Activated naive CD8-positive, alpha-beta T cell treated with anti-CD3 and anti-CD28 coated beads, Interleukin-2, amount 10 ng/mL, durations not matched to agents 7 days and 5 days (primary cell): ENCODE measurements at places on chromosomes 16 and 17. TPM values are rescaled to one million over a fixed set of nuclear protein-coding genes. Genes with fewer than 3 reads are reported as not detected.

- H3K4me3 ChIP-seq: no peak overlapping the region
- DNase-seq: no peak
- no peak overlapping the region for H3K27ac ChIP-seq
Measured at GRCh38 chr17:70848785-70849184, 679.5 kb downstream of the KCNJ2 start.

DNA sequence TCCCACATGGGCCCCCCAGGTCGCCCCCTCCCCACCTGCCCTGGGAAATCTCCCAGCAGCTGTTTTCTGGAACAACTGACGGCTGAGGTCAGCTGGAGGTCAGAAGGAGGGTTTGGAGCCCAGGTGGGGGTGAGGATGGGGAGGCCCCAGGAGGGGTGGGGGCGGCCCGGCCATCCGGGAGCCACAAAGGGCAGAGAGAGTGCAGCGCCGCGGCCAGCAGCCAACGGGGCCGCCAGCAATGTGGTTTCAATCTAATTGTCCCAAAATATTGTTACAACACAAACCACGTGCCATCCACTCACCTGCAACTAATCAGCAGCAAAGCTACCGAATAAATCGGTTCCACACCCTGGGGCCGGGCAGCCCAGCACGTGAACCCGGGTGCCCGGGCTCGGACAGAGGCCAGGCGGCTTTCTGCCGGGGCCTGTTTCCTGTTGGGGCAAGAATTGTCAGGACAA is 28.3 kb upstream of the SLC38A10 start:
- no peak overlapping the region for H3K27ac ChIP-seq
- no peaks in the 10 kb centered on the region for H3K36me3 ChIP-seq
- DNase-seq: no peak
- H3K4me1 ChIP-seq: no peaks in the 10 kb centered on the region
- H3K27me3 ChIP-seq: peaks cover 3% of the 10 kb centered on the region

GRCh38 chr17:72743037-72743467 is 349.4 kb downstream of the SLC39A11 start:
- no peaks in the 10 kb centered on the region for H3K36me3 ChIP-seq
- H3K4me3 ChIP-seq: no peak overlapping the region
- H3K27ac ChIP-seq: no peak overlapping the region
- no peak for DNase-seq

GRCh38 chr17:55545806-55546205 is 34.6 kb upstream of the SMIM36 start:
- no peak overlapping the region for H3K4me3 ChIP-seq
- no peak overlapping the region for H3K27ac ChIP-seq
- no peaks in the 10 kb centered on the region for H3K4me1 ChIP-seq
- H3K27me3 ChIP-seq: peaks cover 8% of the 10 kb centered on the region
- H3K36me3 ChIP-seq: no peaks in the 10 kb centered on the region

GRCh38 chr17:63641692-63642448 is 19.7 kb downstream of the MAP3K3 start:
- H3K27ac ChIP-seq: no peak overlapping the region
- H3K27me3 ChIP-seq: no peaks in the 10 kb centered on the region
- H3K4me3 ChIP-seq: no peak overlapping the region
- H3K36me3 ChIP-seq: peaks cover 6% of the 10 kb centered on the region
- no peak for DNase-seq

- no peak overlapping the region for H3K27ac ChIP-seq
- H3K27me3 ChIP-seq: no peaks in the 10 kb centered on the region
- DNase-seq: no peak
- no peak overlapping the region for H3K4me3 ChIP-seq
Measured at GRCh38 chr16:20336955-20337354, 9.6 kb upstream of the GP2 start.

Gene SCARF1
- total RNA-seq: 6.0 TPM

Gene SLC52A1
- 1.4 TPM for total RNA-seq

Gene ALDOA
- 1,486 TPM for total RNA-seq

Gene NPIPB6
- 2.4 TPM for total RNA-seq

- DNase-seq: no peak
- no peaks in the 10 kb centered on the region for H3K27me3 ChIP-seq
- H3K36me3 ChIP-seq: no peaks in the 10 kb centered on the region
- H3K4me1 ChIP-seq: no peaks in the 10 kb centered on the region
- H3K4me3 ChIP-seq: no peak overlapping the region
Measured at GRCh38 chr17:11900041-11900476, 97.2 kb downstream of the ZNF18 start.

DNA sequence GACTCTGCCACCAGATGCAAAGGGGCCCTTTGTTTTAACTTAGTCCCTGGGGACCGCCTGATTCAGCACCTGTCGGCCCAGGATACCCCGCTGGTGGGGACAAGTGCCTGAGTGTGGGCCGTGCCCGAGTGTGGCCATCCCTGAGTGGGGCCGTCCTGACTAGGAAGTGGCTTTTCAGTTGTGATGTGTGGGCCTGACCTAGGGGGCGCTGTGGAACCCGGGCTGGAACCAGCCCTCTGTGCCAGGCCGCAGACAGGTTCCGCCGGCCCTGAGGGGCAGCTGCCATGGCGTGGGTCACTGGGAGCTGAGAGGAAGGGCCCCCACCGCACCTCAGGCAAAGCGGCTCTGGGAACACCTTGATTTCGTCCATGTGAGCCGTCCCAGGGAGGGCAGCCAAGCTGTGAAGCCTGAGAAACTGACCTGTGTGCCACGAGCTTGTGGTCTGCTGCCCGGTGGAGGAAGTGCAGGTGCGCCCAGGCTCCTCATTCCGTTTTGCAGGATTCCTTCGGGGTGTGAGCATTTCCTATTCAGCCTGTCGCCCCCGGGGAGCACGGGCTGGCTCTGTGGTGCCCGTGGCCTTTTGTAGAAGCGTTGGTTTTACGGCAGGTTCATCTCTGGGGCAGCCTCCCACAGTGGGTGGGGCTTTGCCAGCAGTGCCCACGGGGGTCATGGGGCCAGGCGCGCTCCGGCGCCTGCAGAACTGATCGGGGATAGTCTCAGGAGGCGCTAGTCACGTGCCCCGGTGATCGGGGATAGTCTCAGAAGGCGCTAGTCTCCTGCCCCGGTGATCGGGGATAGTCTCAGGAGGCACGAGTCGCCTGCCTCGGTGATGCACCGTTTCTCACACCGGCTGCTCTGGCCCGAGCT is 5.3 kb downstream of the RPL13 start:
- DNase-seq: peak; percentile 75
- H3K4me3 ChIP-seq: peak overlapping the region; percentile 52
- peaks cover 39% of the 10 kb centered on the region for H3K4me1 ChIP-seq
- peaks cover 27% of the 10 kb centered on the region for H3K36me3 ChIP-seq
- H3K27me3 ChIP-seq: no peaks in the 10 kb centered on the region
- no peak overlapping the region for H3K27ac ChIP-seq

DNA sequence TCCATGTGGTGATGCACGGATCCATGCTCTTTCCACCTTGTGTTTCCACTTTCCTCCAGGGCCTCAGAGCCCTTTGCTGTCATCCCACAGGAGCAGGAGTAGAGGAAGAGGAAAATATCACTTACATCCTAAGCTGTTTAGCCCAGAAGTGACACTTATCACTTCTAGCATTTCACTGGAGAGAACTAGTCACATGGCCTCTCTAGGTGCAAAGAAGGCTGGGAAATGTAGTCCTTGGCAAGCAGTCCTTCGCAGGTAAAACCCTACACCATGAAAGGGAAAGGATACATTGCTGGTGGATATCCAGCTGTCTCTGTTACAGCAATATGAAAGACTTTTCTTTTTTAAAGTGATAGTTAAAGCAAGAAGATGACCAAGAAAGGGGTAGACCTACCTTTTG is 185.9 kb downstream of the RGS9 start:
- DNase-seq: no peak
- no peaks in the 10 kb centered on the region for H3K36me3 ChIP-seq
- no peak overlapping the region for H3K4me3 ChIP-seq
- H3K4me1 ChIP-seq: peaks cover 3% of the 10 kb centered on the region
- no peaks in the 10 kb centered on the region for H3K27me3 ChIP-seq

Gene RBFOX1
- total RNA-seq: not detected

DNA sequence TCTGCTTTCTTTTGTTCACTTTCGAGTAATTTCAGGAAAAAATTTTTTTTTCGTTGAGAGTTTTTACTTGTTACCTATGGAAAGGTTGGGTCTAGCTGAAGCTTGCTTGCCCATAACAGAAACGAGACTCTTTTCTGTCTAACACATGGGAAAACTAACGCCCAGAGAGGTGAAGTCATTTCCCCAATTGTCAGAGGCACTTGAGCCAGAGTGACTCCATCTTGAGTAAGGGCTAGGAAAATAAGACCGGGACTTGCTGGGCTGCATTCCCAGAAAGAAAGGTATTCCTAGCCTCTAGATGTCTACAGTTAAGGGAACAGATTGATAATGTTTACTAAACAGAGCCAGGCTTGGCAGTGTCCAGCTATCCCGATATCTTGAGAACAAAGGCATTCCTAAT is 26.8 kb downstream of the PRKCB start:
- peaks cover 64% of the 10 kb centered on the region for H3K4me1 ChIP-seq
- no peak overlapping the region for H3K27ac ChIP-seq
- DNase-seq: no peak
- peak overlapping the region; percentile 14 for H3K4me3 ChIP-seq

- no peaks in the 10 kb centered on the region for H3K36me3 ChIP-seq
- no peak overlapping the region for H3K4me3 ChIP-seq
- no peak for DNase-seq
- H3K27me3 ChIP-seq: peaks cover 23% of the 10 kb centered on the region
- no peak overlapping the region for H3K27ac ChIP-seq
Measured at GRCh38 chr16:84675423-84675822, 24.4 kb upstream of the USP10 start.

Gene WFIKKN1
- 0.60 TPM for total RNA-seq

DNA sequence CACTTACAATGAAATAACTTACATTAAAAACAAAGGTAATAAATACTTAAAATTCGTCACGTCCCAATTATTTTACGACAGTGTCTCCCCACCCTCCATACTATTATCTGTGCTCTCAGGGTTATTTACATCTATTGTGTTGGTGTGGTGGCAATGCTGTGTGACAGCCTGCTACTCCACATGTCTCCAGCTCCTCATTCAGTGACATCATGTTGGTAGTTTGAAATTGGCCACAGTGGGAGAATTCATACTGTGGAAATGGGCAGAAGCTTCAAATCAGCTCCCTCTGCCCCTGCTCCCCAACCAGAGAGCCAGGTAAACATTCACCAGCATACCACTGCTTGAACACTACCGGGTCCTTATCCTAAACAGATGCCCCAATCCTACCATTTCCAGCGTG is 6.3 kb downstream of the TNS4 start:
- no peak overlapping the region for H3K4me3 ChIP-seq
- peaks cover 13% of the 10 kb centered on the region for H3K4me1 ChIP-seq
- peaks cover 2% of the 10 kb centered on the region for H3K36me3 ChIP-seq
- H3K27ac ChIP-seq: no peak overlapping the region
- DNase-seq: no peak
- H3K27me3 ChIP-seq: peaks cover 2% of the 10 kb centered on the region

Gene ARHGAP27
- total RNA-seq: 99.8 TPM

- DNase-seq: no peak
- H3K4me1 ChIP-seq: no peaks in the 10 kb centered on the region
- H3K27me3 ChIP-seq: peaks cover 32% of the 10 kb centered on the region
- no peak overlapping the region for H3K27ac ChIP-seq
- H3K36me3 ChIP-seq: no peaks in the 10 kb centered on the region
Measured at GRCh38 chr17:40873801-40874200, 6.8 kb upstream of the KRT12 start.

GRCh38 chr17:41513168-41513547 is 5.5 kb downstream of the KRT15 start:
- no peak overlapping the region for H3K4me3 ChIP-seq
- H3K36me3 ChIP-seq: no peaks in the 10 kb centered on the region
- peaks cover 2% of the 10 kb centered on the region for H3K27me3 ChIP-seq
- no peak for DNase-seq
- H3K27ac ChIP-seq: no peak overlapping the region
- H3K4me1 ChIP-seq: no peaks in the 10 kb centered on the region

DNA sequence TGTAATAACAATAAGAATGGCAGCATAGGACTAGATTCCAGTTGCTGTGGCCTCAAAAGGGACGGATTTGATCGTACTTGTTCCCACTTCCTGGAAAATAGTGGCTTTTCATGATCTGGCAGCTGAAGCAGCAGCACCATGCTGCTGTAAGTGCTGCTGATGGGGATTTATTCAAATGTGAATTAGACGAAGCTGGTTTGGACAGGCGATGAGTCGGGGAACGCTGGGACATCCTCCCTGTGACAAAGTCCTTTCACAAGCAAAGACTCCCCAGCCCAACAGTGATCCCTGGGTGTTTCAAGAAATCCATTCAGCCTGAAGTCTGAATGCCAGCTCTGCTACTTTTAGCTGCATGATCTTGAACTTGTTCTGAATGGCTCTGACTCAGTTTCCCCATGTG is 88.6 kb upstream of the XYLT1 start:
- H3K4me1 ChIP-seq: no peaks in the 10 kb centered on the region
- H3K27ac ChIP-seq: no peak overlapping the region
- H3K4me3 ChIP-seq: no peak overlapping the region
- no peaks in the 10 kb centered on the region for H3K36me3 ChIP-seq
- peaks cover 17% of the 10 kb centered on the region for H3K27me3 ChIP-seq

DNA sequence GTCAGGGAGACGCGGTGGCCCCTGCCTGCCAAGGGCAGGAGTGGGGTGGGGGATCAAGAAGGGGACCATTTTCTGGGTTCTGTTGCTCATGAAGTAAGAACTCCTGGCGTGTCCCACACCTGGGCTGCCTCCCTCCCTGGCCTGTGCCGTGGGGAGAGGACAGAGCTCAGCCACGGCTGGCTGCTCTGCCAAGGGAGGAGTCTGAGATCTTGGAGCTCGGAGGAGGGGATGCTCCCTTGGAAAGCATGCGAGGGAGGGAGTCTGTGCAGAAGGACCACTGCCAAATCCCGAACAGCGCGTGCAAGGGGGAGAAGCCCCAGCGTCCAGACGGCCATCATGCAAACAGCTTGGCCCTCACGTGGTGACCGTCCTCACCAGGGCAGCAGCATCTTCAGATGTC is 64.2 kb upstream of the ZNF469 start:
- no peaks in the 10 kb centered on the region for H3K27me3 ChIP-seq
- H3K27ac ChIP-seq: no peak overlapping the region

Gene NPIPA8
- 16.0 TPM for total RNA-seq

DNA sequence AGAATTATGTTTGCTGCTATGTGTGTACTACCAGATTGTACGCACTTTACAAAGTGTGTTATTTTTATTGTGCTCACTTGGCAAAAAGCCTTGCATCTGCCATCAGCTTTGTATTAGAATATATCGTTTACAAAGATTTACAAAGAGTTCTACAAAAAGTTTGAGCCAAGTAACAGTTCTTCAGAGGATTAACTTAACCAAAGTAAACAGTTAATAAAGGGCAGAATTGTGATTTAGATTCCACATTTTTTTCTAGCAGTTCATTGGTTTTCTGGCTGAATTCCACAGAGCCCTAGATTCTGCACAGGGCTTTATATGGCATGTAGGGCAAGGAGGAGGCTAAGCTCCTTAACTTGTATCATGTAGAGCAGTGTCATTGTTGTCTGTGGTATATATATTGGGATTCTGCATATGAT is 29.4 kb downstream of the UTP18 start:
- H3K4me1 ChIP-seq: peaks cover 7% of the 10 kb centered on the region
- peaks cover 36% of the 10 kb centered on the region for H3K36me3 ChIP-seq
- H3K4me3 ChIP-seq: no peak overlapping the region
- H3K27me3 ChIP-seq: no peaks in the 10 kb centered on the region

Gene RAC3
- total RNA-seq: 6.7 TPM

DNA sequence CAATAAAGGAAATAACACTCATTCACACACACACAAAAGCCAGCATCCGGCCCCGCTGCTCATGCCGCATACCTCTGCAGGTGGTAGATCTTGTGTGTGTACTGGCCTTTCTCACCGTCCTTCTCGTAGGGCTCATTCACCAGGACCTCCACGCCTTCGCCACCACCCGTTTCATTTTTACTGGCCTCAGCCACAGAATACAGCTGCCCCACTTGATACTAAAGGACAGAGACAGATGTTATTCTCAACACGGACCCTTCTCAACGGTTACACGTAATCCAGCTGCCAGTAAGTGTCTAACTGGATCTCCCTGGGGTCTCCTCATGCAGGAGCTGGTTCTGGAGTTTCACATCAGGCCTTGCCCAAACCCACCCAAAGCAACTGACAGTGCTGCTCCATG is 9.7 kb downstream of the PITPNA start:
- no peak overlapping the region for H3K27ac ChIP-seq
- H3K4me3 ChIP-seq: no peak overlapping the region
- H3K27me3 ChIP-seq: no peaks in the 10 kb centered on the region
- H3K36me3 ChIP-seq: peaks cover 8% of the 10 kb centered on the region
